ENCODE measurements at places on chromosomes 5 and 9.
A peak's percentile ranks its signal among the peaks of the same experiment; 100 is the strongest.

- DNase-seq: no peak
These were observed 297.4 kb upstream of the ZNF608 start for GRCh38 chr5:125043781-125044391.

DNA sequence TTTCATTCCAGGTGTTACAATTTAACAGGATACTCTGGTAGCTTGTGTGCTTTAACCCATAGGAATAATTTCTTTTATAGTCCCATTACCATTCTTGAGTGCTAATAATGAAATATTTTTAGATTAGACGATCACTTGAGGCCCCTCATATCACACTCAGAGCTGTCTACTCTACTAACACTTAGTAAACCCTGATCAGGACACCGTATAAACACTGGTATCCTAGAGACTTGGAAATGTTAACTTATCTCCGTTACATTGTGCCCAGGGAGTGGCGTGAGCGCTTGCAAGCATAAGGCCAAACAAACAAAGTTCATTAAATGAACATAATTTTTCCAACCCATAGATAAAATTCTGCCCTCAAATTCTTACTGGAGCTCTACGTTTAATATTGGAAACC lies 42.2 kb upstream of the RFX3 start:
- no peak for DNase-seq

DNA sequence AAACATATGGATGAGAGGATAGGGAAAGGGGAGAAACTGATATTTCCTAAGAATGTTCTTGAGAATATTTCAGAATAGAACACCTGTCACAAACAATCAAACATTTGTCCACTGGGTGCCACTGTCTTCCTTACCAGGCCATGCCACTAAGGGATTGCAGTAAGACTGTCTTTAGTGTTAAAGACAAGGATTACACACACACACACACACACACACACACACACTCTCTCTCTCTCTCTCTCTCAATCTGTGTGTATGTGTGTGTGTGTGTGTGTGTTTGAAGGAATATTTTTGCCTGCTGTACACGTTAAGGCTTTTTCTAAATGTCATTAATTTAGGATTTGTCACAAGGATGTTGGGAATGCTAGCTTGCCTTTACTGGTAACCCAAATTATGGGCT lies 54.4 kb downstream of the CCDC192 start:
- peak; percentile 5 for DNase-seq

DNA sequence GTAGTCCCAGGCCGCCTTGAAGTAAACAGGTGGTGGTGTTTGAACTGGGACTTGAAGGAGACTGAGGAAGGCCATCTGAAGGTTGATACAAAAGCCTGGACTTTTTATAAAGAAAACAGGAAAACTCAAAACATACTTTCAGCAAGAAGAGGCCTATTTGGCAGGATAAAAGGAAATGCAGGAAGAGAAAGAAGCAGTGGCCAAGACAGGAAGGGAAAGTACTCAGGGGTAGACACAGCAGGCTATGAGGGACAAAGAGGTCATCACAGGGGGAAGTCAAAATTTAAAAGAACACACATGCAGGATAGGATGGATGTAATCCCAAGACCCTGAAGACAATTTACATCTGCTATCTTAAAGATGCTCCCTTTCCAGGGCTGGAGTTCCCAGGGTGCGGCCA lies 13.0 kb downstream of the TLE1 start:
- no peak for DNase-seq

DNA sequence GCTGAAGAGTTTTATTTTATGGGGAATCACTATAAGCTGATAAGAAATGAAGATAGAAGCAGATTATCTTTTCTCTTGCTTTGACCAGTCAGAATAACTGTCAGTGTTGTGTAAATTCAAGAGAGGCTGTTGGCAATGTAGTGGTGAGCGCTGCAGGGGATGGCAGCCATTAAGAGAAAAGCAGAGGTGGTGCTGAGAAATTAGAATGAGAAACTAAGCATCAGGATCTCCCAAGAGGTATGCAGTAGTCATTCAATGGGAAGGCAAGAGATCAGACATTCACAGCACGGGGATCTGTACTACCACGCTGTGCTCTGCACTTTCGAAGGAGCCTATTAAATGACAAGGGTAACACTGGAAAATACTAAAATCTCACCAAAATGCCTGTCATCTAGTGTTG lies 768.5 kb upstream of the ACO1 start:
- no peak for DNase-seq

DNA sequence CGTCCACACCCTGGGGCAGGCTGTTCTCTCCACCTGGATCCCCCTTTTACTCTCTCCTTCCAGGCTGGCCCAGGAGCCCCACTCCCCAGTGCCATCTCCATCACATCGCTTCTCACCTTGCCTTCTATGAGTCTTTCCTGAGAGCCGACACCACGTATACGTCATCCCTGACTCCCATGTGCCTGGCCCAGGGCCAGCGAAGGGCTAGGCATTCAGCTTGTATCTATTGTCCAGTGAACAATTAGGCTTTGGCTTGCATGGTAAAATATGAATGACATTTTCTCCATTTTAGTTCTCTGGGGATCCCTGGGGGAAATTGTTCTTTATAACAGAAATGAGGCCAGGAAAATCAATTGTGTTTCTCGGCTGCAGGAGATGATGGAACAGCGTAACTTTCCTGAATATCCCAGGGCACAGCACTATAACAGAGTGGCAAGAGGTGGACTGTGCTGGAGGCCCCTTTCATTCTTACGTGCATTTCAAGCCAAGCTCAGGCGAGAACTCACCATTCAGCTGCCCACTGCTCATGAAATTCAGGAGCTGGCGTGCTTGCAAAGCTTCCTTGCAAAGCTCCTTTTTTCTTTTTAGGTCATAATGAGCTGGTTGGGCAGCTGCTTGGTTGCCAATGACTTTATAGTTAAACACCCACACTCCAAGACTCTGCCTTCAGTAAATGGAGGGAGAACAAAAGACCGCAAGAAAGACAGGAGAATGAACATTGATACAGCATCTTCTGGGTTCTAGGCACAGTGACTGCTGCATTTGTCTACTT lies 37.7 kb downstream of the NSG2 start:
- no peak for DNase-seq

GRCh38 chr5:72180925-72181324 lies 73.7 kb downstream of the MAP1B start:
- DNase-seq: no peak

All from T-cell (primary cell).